H1 (cell line): ENCODE measurements at places on chromosomes 3 and 15. TPM values are rescaled to one million over a fixed set of nuclear protein-coding genes. Genes with fewer than 3 reads are reported as not detected.

GRCh38 chr3:39541917-39542329 is 74.4 kb downstream of the MOBP start:
- no peak for DNase-seq

DNA sequence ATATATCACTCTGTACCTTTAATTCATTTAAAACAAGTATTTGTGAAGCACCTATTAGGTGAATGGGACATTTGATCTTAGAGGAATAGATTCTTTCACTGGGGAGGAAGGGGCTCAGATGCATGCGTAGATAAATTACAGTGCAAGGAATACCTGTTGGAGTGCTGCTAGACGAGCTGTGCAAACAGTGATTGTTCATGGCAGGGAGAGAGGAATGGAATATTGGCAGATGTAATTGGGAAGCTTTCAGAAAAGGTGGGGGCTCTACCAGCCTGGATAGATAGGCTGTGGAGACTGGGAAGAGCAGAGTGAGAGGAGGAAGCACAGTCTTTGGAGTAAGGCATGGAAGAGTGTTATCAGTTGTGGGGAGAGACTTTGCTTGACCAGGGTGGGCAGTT is 116.8 kb downstream of the AKAP13 start:
- no peak for DNase-seq

GRCh38 chr3:173920386-173920785 is 522.8 kb downstream of the NLGN1 start:
- DNase-seq, result no peak

Gene CHDH
- 8.9 and 10.3 TPM in 2 replicates for total RNA-seq

Gene PTX3
- total RNA-seq, result 1.2 and 1.4 TPM in 2 replicates
